ENCODE measurements at places on chromosomes 3 and 15. TPM values are rescaled to one million over a fixed set of nuclear protein-coding genes. Genes with fewer than 3 reads are reported as not detected.

DNA sequence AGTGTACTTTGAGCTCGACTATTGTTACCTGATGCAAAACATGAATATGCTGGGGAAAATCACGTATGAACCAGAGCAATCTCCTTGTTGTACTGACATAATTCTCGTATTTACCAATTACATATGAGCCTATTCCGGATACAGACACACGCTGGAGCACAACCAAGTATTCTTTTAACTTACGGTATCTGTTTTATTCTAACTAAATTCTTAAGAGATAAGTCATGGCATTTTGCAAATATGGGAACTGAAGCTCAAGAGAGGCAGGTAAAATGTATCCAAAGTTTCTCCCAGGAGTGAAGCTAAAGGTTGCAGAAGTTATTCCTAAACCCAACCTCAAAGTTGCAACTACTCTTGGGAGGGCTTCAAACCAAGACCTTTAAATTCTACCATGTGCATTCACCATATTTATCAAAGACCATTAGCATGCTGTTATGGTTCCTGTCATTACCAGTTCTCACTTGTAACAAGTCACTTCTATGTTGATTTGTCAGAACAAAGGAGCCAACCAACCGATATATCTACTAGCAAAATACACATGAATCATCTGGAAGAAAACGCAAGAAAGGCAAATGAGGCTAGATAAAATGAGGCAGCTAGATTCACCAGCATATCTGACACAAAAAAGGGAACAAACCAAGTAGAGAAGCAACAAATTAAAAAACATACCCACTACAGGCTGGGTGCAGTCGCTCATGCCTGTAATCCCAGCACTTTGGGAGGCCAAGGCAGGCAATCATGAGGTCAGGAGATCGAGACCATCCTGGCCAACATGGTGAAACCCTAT, 17.8 kb downstream of the TBL1XR1 start:
- DNase-seq = no peak

DNA sequence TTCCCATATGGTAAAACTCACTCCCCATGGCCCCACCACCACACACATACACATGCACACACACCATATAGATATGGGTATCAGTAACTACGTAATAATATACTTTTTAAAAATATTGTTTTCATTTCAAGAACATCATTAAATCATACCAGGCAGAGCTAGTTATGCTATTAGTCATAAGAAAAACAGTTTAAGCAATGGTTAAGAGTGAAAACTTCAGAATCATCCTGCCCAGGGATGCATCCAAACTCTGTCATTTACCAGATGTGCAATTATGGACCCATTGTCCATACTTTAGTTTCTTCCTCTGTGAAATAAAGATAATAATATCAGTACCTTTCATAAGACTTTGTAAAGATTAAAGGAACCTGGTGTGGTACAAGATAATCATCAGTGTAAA, 608.3 kb downstream of the RBMS3 start:
- DNase-seq = no peak

DNA sequence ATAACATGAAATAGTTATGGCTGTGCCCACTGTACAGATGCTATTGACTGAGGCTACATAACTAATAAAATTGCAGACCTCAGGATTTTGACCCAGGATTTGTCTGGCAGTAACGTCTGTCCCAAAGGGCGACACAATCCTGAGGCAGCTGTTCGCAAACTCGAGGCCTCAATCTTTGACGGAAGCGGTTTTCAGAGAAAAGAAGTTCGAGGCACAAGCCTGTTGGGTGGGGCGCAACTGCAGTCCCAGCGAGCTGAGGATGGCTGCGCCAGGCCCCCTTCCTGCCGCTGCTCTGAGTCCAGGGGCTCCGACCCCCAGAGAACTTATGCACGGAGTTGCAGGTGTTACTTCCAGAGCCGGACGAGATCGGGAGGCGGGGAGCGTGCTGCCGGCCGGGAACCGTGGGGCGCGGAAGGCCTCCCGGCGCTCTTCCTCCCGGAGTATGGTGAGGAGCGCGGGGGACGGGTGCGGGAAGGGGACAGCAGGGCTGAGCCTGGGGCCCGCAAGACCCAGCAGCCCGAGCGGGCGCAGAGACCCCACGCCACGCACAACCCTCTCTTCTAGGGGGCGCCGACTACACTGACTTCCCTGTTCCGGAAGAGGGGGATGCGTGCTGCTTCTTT, at the start of gene PARP15:
PARP15 (plus strand) TSS at position 242 of the 623 bp plus-strand sequence; CDS start at position 260, 18 bp downstream.
- DNase-seq = no peak

GRCh38 chr15:60381148-60381788, 16.5 kb downstream of the ANXA2 start:
- DNase-seq = peak; percentile 69

- no peak for DNase-seq
Measured at GRCh38 chr3:23153436-23153835, 49.7 kb upstream of the UBE2E2 start.

DNA sequence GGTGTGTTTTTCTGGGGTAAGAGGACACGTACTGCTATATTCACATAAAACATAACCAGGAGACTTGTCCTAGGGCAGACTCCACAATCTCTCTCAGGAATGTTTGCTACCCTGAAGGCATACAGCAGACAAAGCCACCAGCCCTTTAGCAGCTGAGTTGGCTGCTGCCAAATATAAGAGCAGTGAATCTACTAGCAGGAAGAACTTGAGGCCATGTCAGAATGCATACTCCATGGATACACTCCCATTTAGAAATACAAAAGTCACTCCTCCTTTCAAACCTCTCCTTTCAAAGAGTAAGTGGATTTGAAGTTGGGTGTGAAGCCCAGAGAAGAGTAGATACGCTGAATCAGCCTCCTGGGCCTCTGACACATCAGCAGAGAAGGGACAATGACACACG, 94.1 kb downstream of the CADPS start:
- DNase-seq = no peak

The SLC25A20 gene
- 25.6 TPM for total RNA-seq
